DMS79 (cell line): ENCODE measurements at places on chromosomes 7 and 10.
A peak's percentile ranks its signal among the peaks of the same experiment; 100 is the strongest.

DNA sequence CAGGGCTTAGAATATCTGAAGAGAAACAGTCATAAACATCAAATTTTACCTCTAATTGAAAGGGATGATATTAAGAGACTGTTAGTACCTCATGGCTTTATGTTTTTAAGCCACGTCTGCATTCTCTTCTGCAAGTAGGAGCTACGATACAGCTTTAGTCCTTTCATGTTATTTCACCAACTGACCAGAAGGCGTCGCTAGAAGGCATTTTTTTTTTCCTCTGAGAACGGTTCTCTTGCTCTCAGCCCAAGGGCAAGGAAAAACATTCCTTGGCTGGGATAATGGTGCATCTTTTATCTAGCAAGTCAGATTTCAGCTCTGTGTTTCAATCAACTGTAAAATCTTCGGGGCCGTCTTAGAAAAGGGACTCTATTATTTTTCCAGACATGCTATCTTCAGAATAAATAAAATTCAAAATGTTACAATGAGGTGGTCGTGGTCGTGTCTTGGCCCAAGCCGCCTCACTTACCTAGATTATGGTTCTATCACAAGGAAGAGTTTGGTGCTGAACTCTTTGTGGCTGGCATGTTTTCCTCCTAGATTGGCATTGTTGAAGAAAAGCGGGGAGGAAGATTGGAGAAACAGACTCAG lies 41.6 kb upstream of the LYZL2 start:
- DNase-seq = no peak

- peak; percentile 82 for DNase-seq
Measured at GRCh38 chr10:42552188-42553063, 85.9 kb downstream of the ZNF33B start.

GRCh38 chr7:105015390-105015965 lies 1.5 kb downstream of the KMT2E start:
- DNase-seq = peak; percentile 22

DNA sequence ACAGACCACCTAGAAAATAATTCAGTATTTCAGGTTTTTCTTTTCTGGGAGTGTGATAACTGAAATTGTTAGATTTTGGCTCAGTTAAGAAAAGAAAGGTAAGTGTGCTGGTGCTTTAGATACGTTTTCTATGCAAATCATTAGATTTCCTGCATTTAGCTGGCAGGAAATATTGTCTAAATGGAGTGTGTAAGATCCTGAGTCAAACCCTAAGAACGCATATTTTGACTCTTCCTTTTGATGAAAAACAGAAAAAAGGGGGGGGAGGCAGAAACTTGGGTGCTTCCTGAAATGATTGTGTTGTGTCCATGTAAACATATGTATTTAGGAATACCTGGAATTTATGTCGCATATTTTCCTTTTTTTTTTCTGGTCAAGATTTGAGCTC lies 1.2 kb downstream of the GRK5 start:
- no peak for DNase-seq

- no peak for DNase-seq
Measured at GRCh38 chr10:62133618-62134017, 135.0 kb downstream of the RTKN2 start.

DNA sequence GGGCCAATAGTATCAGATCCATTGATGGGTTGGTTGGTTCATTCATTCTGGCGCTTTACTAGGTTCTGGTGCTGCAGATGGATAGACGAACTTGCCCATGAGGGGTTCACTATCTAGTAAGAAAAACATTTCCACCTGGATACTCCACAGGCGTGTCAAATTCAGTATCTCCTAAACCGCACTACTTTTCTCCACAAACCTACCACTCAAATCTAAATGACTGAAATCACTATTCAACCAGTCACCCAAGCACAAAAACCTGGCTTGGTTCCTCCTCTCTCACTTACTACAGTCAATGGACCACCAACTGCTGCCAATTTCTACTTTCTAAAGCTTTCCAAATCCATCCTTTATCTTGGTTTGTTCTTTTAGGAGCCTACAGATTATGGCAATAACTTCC lies 572 bp downstream of the AGK start:
- DNase-seq = no peak

- no peak for DNase-seq
Measured at GRCh38 chr7:111595780-111596179, 33.5 kb upstream of the IMMP2L start.

- no peak for DNase-seq
Measured at GRCh38 chr7:40177071-40177470, 42.3 kb downstream of the SUGCT start.

DNA sequence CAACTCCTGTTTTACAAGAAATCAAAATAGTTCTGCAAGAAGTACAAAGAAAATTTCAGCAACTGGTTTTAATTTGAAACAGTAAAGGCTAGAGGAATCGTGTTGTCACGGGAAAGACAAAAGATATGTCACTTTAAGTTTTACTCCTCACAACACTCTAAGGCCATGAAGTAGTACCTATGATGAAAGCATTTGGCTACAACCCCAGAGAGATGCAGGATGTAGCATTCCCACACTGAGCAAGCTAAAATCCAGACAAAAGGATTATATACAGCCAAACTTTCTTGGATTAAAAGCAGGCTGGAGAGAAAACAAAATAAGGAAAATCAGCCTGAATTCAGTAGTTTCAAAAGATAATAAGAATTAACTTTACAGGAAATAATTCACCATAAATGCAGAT lies 245.5 kb upstream of the STEAP1 start:
- no peak for DNase-seq

DNA sequence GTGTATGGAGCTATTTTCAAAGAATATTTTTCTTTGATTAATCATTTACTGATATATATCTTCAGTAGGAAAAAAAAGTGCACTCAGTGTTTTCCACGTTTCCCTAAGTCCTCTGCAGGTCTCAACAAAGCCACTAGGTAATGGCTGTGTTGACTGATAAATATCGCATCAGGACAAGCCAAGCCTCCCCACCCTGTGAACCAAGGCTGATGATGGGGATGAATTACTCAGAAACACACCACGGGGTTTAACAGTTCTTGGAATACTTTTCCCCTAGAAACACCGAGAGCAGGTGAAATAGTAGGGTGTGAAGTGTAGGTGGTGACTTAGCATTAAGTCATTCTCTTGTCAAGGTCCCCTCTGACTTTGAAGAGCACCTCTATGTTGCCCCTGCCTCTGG lies 423.5 kb upstream of the IGFBP3 start:
- no peak for DNase-seq

DNA sequence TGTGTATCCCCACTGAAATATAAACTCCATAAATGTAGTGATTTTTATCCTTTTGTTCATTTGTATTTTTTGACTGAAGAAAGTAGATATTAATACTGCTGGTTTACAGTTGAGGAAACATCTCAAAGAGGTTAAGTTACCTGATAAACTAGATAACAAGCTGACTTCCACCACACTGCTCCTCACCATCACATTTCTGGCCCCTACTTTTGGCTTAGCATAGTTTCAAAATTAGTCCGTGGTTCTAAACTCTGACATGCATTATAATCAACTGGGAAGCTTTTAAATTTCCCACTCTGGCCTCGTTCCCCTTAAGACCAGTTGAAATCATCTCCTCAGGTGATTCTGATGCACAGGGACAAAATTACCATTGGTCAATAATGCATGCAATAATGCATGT lies 43.5 kb downstream of the ANKIB1 start:
- no peak for DNase-seq

- DNase-seq = no peak
Measured at GRCh38 chr7:31896925-31897324, 173.3 kb downstream of the PDE1C start.

DNA sequence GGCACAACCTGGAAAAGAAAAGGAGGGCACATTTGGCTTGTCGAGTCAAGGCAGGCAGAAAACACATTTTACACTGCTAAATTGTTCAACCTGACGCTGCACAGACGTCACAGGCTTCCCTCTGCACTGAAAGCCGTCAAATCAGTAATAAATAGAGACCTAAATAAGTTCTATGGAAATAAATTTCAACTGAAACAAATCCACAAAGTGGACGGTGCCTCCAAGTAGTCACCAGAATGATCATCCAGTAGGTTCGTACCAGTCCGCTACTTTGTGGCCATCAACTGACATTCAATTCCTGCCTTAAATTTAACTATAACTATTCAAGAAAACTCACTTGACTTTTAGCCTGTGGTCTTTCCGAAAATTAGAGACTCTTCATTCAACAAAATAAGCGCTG lies 49.0 kb downstream of the NPVF start:
- no peak for DNase-seq

- DNase-seq = no peak
Measured at GRCh38 chr10:3955493-3955892, 170.5 kb upstream of the KLF6 start.

DNA sequence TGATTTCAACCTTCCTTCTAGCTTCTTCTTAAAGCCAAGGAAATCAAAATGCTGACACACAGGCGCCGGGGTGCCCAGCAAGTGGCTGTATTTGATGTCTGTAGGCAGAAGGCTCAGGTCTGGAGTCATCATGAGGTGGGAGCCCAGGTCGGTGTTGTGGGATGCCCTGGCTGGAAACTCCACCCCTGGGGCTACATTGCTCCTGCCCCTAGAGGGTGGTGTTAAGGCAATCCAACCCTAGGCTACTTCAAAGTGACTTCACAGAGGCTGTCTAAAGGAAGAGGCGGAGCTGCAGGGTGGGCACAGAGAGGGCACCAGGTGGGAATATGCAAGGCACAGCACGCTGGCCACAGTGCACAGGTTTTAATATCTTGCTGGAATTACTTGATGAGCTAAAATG lies 200.9 kb downstream of the ADAM12 start:
- DNase-seq = no peak

GRCh38 chr10:79927111-79927828 lies 21.6 kb downstream of the SFTPD start:
- DNase-seq = no peak

DNA sequence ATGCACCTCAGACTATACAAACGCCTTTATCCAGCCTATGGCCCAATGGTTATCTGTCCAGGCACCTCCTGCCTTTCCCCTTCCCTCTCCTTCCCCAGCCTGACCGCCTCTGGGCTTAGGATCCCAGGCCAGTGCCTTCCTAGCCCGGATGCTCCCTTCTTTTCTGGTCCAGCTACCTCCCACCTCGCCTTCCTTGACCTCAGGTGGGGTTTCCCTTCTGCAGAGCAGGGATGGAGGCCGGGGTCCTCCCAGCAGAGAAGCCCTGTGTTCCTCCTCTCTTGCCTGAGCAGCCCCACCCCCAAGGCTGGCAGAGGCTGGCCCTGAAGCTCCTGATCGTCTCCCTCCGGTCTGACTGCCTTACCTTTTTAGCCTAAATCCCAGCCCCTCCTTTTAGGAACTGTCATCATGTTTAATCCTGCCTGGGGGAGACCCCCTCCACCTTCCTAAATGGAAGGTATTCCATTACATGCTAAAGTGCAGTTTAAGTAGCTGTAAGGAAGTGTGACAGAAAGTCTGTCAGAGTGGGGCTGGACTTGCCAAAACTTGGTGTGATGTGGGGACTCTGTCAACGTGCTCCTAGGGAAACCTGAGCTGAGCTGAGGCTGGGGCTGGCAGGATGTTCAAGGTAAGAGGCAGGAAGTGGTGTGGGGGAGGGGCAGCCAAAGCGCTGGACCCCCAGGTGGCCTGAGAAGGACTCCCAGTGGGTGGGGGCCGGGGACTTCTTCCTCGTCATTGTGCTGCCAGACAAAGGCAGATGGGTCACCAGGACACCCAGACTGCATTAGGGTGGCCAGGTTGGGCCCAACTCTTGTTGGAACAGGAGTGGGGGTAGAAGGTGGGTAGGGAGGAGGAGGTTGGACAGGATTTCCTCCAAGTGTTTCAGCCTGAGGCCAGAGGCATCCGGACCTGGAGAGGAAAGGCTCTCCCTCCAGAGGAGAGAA lies 39.5 kb downstream of the LBX1 start:
- DNase-seq = peak; percentile 25

DNA sequence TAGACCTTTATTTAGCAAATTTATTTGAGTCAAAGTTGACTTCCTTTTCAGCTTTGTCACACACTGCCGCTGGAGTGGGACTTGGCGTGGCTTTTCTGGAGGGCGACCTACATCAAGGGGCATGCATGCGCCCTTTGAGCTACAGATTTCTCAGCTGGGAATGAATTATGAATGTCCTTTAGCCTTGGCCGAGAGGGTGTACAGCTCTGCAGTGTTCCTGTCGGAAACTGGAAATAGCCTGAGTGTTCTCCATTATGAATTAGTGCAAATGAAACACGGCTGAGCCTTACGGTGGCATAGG lies 79.7 kb downstream of the GLRX3 start:
- no peak for DNase-seq
